ENCODE measurements at places on chromosomes 11 and 22.

DNA sequence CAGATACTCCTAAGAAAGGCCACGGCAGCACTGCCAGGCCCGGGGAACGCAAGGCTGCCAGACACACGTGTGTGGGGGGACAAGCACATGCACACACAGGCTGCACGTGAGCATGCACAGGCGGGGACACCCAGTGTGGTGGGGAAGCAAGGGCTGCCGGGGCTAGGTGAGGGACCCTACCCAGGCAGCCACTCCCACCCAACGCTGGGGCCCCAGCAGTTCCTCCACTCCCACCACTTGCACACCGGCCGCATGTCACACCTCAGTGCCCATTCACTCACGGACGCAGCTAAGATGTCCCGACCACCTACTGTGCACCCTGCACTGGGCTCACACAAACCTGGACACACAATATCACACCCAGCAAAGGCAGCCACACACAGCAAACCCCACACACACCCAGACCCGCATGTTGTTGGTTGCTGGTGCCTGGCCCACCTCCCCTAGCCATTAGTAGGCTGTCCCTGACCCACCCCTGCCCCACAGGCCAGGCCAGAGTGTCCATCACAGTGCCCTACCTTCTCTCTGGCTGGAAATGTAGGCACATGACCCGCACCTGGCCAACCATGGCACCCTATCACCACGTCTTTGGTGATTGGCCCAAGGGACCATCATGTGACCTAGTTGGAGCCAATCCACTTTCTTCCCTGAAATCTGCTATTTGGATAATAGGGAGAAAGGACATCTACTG lies 8.8 kb downstream of the SSTR3 start:
- no peak for DNase-seq

DNA sequence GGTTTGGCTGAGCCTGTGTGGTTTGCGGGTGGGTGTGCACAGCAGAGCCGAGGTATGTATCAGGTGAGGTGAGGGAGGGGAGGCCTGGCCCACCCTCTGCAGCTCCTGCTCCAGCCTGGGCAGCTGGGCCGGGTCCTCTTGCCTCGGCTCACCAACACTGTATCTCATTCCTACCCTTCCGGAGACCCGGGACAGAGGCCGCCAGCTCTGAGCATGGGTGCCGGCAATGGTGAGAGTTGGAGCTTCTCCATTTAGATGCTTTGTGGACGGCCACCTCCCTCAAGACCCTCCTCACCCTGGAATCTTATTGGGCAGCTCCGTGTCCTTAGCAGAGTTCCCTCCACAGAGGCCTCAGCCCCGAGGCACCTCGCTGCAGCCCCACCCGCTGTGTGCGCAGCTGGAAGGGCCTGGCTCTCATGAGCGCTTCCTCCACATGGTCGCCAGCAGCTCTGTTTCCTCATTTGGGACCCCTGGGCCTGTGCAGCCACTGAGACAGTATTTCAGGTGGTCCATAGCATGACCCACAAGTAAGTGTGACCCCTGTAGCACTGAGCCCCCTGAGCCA lies 55.7 kb downstream of the ANO1 start:
- no peak for DNase-seq

GRCh38 chr11:76139314-76139713 lies 67.0 kb downstream of the WNT11 start:
- DNase-seq = no peak

DNA sequence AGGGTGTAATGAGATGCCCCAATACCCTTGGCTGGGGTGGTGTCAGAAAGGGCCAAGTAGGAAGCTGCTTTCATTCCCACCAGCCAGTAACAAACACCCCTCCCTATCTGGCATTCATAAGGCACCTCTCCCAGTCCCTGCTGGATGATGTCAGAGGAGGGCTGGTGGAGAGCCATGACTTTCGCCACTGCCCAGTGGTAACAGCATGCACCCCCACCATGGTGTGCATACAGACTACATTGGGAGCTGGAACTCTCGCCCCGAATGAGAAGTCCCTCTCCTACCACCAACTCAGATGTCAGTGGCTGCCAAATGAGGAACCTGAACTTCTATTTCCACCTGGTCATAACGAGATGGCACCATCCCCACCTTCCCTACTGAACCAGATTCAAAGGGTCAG lies 73.3 kb downstream of the SGSM3 start:
- DNase-seq = no peak

DNA sequence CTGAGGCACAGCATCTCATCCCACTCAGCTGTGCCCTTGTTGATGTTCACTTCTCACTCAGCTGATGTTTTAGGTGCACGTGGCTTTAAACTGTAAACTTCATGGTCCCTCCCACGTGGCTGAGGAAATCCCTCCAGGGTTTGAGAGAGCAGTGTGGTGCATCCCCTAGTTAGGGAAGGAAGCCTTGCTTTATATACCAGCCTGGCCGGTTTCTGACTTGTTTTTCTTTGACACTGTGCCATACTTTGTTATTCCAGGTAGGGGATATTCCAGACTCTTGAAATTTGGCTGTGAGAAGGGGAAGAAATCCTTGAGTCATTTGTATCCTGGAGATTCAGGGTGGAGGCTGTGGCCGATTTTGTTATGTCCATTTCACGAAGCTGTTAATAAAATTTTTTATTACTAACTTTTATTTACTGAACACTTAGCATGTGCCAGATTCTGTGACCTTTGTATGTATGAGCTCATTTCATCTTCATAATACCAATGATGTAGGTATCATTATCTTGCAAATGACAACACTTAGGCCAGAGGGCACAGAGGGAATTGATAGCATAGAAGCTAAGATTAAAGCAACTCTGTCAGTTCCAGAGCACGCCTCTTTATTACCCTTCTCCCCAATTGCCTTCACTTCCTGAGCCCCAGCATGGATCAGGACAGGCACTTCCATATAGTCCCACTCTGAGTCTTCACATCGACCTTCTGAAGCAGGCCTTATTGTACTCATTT lies 116.6 kb downstream of the NAV2 start:
- no peak for DNase-seq

DNA sequence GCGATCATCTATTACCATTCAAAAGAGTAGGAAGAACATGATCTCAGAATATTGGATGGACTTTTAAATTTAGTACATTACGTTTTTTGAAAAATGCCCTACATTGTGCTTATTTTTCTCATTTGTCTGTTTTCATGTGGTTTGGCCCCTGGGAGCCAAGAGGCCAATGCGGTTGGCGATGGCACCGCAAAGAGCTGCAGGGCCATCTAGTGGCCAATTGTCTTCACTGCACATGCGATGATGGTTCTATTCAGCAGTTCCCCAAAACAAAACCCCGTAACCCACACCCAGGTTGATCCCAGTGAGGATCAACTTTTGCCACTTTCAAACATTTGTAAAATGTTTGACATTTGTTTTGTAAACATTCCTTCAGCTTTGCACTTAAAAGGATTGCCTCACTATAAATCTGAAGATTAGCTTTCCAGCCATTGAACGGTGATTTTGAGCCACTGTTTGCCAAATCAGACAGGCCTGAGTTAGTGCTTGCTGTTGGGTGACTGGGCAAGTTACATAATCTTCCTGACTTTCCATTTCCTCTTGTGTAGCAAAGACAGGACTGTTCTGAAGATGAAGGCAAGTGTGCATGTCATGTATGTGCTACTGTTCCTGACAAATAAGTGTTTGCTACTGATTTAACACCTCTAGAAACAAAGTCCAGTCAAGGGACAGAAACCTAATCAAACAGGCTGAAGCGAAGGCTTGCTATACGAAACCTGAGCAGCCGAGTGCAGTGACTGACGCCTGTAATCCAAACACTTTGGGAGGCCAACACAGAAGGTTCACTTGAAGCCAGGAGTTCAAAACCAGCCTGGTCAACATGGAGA lies 29.2 kb upstream of the XBP1 start:
- no peak for DNase-seq

All from cortex of kidney (tissue), 1 donor.